ENCODE measurements at places on chromosomes 4 and X. TPM values are rescaled to one million over a fixed set of nuclear protein-coding genes. Genes with fewer than 3 reads are reported as not detected.

GRCh38 chr4:104881136-104881886 lies 265.4 kb upstream of the TET2 start:
- no peaks in the 10 kb centered on the region for H3K4me1 ChIP-seq
- H3K27me3 ChIP-seq = no peaks in the 10 kb centered on the region
- DNase-seq = no peak
- no peak overlapping the region for H3K4me3 ChIP-seq

The DSPP gene
- total RNA-seq = not detected

- H3K27me3 ChIP-seq = no peaks in the 10 kb centered on the region
- no peaks in the 10 kb centered on the region for H3K36me3 ChIP-seq
- no peak overlapping the region for H3K27ac ChIP-seq
- no peak for DNase-seq
- H3K4me1 ChIP-seq = no peaks in the 10 kb centered on the region
Observed at GRCh38 chr4:121339307-121339706, 41.5 kb downstream of the QRFPR start.

The MTMR8 gene
- total RNA-seq = 4.3 TPM

The SLC16A2 gene
- total RNA-seq = 0.13 TPM

The ACE2 gene
- total RNA-seq = not detected

GRCh38 chr4:138668309-138668708 lies 347.3 kb upstream of the NOCT start:
- H3K27me3 ChIP-seq = no peaks in the 10 kb centered on the region
- H3K36me3 ChIP-seq = no peaks in the 10 kb centered on the region
- no peak overlapping the region for H3K4me3 ChIP-seq
- no peak overlapping the region for H3K27ac ChIP-seq

The UBA1 gene
- 174 TPM for total RNA-seq

The MRFAP1 gene
- total RNA-seq = 257 TPM

The VCX gene
- 9.0 TPM for total RNA-seq

The RNF212 gene
- not detected for total RNA-seq

DNA sequence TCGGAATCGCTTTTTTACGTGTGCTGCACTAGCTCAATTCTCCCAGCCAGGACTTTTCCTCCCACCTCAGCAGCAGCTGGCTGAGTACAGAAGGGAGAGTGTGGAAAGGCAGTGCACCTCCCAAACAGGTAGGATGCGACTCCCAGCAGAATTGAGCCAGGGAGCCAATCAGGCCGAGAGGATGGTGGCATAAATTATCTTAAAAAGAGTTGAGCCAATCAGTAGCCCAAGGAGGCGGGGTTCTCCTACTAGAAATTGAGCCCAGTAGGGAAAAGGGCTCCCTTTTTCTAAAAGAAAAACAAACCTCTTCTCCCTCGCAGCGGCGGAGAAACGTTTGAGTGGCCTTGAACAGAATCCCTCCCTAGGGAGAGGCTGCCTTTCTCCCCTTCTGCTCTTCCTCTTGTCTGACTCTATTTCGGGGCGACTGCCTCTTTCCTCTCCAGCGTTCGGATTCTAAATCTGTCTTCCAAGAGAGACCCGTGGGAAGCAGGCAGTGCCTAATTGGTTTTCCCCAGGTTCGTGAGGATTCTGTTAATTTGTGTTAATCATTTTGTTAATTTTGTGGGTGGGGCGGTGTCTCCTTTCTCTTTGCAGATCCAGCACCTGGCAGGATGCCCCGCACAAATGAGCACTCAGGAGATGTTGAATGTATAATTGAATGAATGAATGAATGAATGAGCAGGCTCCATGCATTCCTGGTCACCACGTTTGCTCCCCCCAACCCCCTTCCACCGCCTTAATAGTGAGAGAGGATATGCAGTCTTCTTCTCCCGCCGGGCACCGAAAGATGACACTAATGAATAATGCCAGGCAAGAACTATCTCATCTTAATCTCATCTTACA lies at the start of gene GABRG1:
TSS of gene GABRG1 (minus strand) at position 142 of the 843 bp plus-strand sequence. CDS start at position 1, 141 bp downstream.
- H3K4me1 ChIP-seq = no peaks in the 10 kb centered on the region
- DNase-seq = no peak
- no peaks in the 10 kb centered on the region for H3K27me3 ChIP-seq
- no peaks in the 10 kb centered on the region for H3K36me3 ChIP-seq

- H3K4me1 ChIP-seq = peaks cover 10% of the 10 kb centered on the region
- H3K27me3 ChIP-seq = no peaks in the 10 kb centered on the region
- H3K36me3 ChIP-seq = no peaks in the 10 kb centered on the region
- no peak overlapping the region for H3K27ac ChIP-seq
- DNase-seq = no peak
Observed at GRCh38 chr4:102764901-102765300, 4.1 kb upstream of the MANBA start.

DNA sequence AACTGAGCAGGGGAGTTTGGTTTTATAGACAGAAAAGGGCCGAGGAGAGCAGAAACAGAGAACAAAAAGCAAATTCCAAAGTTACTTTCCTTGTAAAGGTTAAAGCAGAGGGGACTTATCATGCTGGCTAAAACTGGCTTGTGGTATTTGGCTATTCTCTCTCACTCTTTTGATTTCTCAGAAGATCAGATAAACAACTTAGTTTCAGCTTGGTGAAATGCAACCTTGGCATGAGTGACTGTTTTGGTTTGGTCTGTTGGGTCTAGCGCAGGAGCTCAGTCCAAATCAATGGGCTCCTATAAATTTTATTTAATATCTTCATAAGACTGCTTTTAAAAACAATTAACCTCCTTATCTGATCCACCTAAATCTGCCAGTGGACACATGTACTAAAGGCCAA lies 47.3 kb upstream of the KIAA1210 start:
- H3K4me1 ChIP-seq = no peaks in the 10 kb centered on the region
- H3K4me3 ChIP-seq = no peak overlapping the region
- no peaks in the 10 kb centered on the region for H3K36me3 ChIP-seq
- no peak overlapping the region for H3K27ac ChIP-seq
- no peak for DNase-seq

GRCh38 chr4:141913928-141914327 lies 277.5 kb downstream of the IL15 start:
- no peaks in the 10 kb centered on the region for H3K4me1 ChIP-seq
- peak overlapping the region; percentile 35 for H3K27ac ChIP-seq
- no peaks in the 10 kb centered on the region for H3K27me3 ChIP-seq
- DNase-seq = peak; percentile 26
- no peak overlapping the region for H3K4me3 ChIP-seq
- no peaks in the 10 kb centered on the region for H3K36me3 ChIP-seq

GRCh38 chr4:1008840-1009541 lies 2.4 kb upstream of the FGFRL1 start:
- no peak for DNase-seq
- H3K4me1 ChIP-seq = peaks cover 61% of the 10 kb centered on the region
- H3K27ac ChIP-seq = no peak overlapping the region

The OTC gene
- total RNA-seq = not detected

The ELF2 gene
- total RNA-seq = 43.5 TPM

- H3K4me1 ChIP-seq = peaks cover 8% of the 10 kb centered on the region
- no peaks in the 10 kb centered on the region for H3K36me3 ChIP-seq
- DNase-seq = peak; percentile 52
- H3K4me3 ChIP-seq = 0 out of 2 replicates have a peak overlapping the region, but pooled peaks have one; percentile 16
Observed at GRCh38 chrX:40544343-40545266, 36.2 kb upstream of the ATP6AP2 start.

DNA sequence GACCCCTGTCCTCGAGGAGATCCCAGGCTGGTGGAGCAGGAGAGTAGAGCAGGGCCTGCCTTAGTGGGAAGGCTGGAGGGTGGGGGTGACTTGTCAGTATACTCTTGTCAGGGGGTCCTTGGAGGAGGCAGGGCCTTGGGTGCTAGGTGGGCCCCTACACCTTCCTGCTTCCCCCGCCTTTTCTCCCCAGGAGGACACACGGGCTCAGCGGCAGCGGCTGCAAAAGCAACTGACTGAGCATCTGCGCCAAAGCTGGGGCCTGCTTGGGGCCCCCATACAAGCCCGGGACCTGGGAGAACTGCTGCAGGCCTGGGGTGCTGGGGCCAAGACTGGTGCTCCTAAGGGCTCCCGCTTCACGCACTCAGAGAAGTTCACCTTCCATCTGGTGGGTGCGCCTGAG lies 11.3 kb downstream of the CCDC22 start:
- no peak overlapping the region for H3K27ac ChIP-seq
- DNase-seq = no peak
- H3K27me3 ChIP-seq = no peaks in the 10 kb centered on the region
- H3K4me3 ChIP-seq = no peak overlapping the region

- peak overlapping the region; percentile 79 for H3K27ac ChIP-seq
- peak; percentile 82 for DNase-seq
- H3K4me3 ChIP-seq = no peak overlapping the region
- H3K27me3 ChIP-seq = no peaks in the 10 kb centered on the region
- H3K36me3 ChIP-seq = peaks cover 39% of the 10 kb centered on the region
Observed at GRCh38 chr4:169604131-169604900, 8.1 kb downstream of the NEK1 start.

DNA sequence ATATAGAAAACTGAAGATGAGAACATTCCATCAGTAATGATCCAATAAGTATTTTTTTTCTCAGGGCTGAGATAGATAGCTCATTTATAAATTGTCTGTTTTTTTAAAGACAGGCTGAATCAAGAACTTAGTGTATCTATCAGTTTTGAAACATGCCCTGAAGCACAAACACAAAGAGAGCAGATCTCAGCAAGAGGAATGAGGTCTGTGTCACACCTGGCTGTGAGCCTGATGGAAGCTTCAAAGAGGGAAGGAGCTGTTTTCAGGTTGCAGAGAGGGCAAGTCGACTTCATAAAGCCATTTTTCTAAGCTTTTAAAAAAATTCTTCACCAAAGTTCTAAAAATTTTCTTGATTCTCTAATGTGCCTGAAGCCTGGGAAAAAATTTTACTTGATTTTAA lies 434.9 kb downstream of the PDGFC start:
- H3K27ac ChIP-seq = no peak overlapping the region
- no peaks in the 10 kb centered on the region for H3K27me3 ChIP-seq
- H3K36me3 ChIP-seq = no peaks in the 10 kb centered on the region
- DNase-seq = no peak
- H3K4me1 ChIP-seq = no peaks in the 10 kb centered on the region
- no peak overlapping the region for H3K4me3 ChIP-seq

DNA sequence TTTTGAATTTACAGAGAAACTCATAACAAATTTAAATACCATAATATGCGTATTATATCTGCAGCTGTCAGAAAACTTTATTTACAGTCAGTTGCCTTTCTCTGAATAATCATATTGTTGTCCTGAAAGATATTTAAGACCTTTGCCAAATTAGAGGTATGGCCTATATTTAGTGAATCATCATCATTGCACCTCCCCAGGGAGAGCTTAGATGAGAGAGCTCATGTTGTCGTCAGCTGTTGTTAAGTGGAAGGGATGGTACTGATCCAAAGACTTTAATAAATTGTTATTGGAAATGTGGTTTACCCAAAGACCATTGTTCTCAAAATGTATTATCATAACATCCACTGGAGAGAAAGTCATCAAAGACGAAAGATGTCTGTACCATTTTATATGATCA lies 128.6 kb downstream of the HTR2C start:
- H3K27me3 ChIP-seq = no peaks in the 10 kb centered on the region
- H3K36me3 ChIP-seq = no peaks in the 10 kb centered on the region
- DNase-seq = no peak
- H3K4me1 ChIP-seq = no peaks in the 10 kb centered on the region

DNA sequence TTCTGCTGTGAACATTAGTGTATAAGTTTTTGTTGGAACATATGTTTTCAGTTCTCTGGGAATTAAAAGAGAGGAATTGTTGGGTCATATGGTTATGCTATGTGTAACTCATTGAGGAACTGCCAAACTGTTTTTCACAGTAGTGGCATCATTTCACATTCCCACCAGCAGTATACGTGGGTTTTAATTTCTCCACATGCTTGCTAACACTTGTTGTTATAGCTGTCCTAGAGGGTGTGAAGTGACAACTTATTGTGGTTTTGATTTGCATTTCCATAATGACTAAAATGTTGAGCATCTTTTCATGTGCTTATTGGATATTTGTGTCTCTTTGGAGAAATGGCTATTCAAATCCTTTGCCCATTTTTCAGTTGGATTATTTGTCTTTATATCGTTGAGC lies 13.7 kb downstream of the APELA start:
- H3K4me1 ChIP-seq = no peaks in the 10 kb centered on the region
- no peaks in the 10 kb centered on the region for H3K36me3 ChIP-seq
- no peak for DNase-seq
- H3K4me3 ChIP-seq = no peak overlapping the region
- no peaks in the 10 kb centered on the region for H3K27me3 ChIP-seq

The TMSB15C gene
- not detected for total RNA-seq

The STOX2 gene
- total RNA-seq = not detected

The EVC gene
- 3.2 TPM for total RNA-seq

- no peaks in the 10 kb centered on the region for H3K4me1 ChIP-seq
- no peaks in the 10 kb centered on the region for H3K27me3 ChIP-seq
- no peak for DNase-seq
- no peak overlapping the region for H3K4me3 ChIP-seq
Observed at GRCh38 chrX:82092307-82092706, 890.4 kb downstream of the SH3BGRL start.

GRCh38 chr4:186755550-186756519 lies 32.2 kb upstream of the FAT1 start:
- no peaks in the 10 kb centered on the region for H3K27me3 ChIP-seq
- H3K36me3 ChIP-seq = peaks cover 11% of the 10 kb centered on the region
- DNase-seq = no peak

DNA sequence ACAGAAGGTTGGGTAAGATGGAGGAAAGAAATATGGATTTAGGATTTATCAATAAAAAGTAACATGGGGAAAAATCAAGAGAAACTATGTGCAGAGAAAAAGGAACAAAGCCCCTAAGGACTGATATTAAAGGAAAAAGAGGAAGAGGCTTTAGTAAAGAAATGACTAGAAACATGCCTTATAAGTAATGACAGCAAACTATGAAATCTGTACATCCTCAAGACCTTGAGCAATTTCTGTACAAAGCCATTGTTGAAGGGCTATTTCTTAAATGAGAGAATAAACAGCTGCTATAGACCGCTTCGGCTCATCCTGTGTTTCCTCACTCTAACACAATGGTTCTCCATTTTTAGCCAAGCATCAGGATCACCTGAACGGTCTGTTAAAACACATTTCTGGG lies 180.3 kb upstream of the ATOH1 start:
- H3K27ac ChIP-seq = no peak overlapping the region
- no peaks in the 10 kb centered on the region for H3K4me1 ChIP-seq
- H3K27me3 ChIP-seq = no peaks in the 10 kb centered on the region
- no peak overlapping the region for H3K4me3 ChIP-seq

- H3K4me3 ChIP-seq = no peak overlapping the region
- H3K36me3 ChIP-seq = no peaks in the 10 kb centered on the region
- no peaks in the 10 kb centered on the region for H3K27me3 ChIP-seq
- DNase-seq = no peak
- no peaks in the 10 kb centered on the region for H3K4me1 ChIP-seq
Observed at GRCh38 chrX:16653424-16653823, 3.5 kb downstream of the S100G start.

- peak; percentile 33 for DNase-seq
- H3K4me1 ChIP-seq = peaks cover 6% of the 10 kb centered on the region
- no peak overlapping the region for H3K27ac ChIP-seq
Observed at GRCh38 chr4:7206385-7206784, 14.0 kb downstream of the SORCS2 start.

The ERCC6L gene
- 11.7 TPM for total RNA-seq

DNA sequence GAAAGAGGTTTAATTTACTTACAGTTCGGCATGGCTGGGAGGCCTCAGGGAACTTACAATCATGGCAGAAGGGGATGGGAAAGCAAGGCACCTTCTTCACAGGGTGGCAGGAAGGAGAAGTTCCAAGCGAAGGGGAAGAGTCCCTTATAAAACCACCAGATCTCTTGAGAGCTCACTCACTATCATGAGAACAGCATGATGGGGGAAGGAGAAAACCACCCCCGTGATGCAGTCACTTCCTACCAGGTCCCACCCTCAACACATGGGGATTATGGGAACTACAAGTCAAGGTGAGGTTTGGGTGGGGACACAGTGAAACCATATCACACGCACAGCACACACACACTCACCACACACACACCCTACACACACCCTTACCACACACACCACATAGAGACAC lies 104.3 kb downstream of the DCTD start:
- no peaks in the 10 kb centered on the region for H3K27me3 ChIP-seq
- H3K27ac ChIP-seq = no peak overlapping the region
- no peaks in the 10 kb centered on the region for H3K36me3 ChIP-seq

Data from K562 (cell line).